Epithelial cell of esophagus (primary cell): ENCODE measurements at places on chromosomes 11 and 22.

GRCh38 chr11:36312611-36313472 is 16.8 kb downstream of the PRR5L start:
- DNase-seq: peak; percentile 69

DNA sequence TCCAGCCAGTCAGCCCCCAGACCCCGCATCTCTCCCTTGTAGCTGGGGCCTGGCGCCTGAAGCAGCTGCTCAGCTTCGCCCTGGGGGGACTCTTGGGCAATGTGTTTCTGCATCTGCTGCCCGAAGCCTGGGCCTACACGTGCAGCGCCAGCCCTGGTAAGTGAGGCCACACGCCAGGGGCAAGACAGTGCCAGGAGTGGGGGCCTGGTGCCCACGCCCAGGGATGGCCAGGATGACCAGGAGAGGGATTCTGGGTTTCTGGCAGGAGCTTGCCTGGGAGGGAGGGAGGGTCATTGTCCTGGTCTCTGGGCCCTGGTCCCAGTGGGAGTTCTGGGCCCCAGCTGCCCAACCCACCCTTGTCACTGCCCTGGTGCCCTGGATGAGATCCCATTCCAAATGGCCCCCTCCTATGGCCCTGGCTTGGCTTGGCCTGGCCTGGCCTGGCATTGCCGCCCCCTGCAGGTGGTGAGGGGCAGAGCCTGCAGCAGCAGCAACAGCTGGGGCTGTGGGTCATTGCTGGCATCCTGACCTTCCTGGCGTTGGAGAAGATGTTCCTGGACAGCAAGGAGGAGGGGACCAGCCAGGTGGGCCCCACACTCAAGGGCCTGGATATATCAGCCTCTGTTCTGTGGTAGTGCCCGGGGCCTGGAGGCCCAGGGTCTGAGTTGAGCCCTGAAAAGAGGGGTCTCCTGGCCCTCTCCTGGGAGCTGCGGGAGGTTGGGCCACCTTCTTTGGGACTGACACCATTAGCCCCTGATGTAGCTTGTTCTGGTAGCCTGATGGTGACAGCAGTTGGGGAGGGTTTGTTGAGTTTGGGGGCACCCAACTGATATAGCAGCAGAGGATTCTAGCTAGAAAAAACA is 3.7 kb downstream of the SLC39A13 start:
- peak; percentile 36 for DNase-seq

- DNase-seq: no peak
Observed at GRCh38 chr11:121418625-121419114, 33.4 kb upstream of the SORL1 start.

GRCh38 chr11:93861808-93862207 is 11.4 kb upstream of the VSTM5 start:
- DNase-seq: no peak

GRCh38 chr22:36977947-36978660 is 41.1 kb downstream of the TST start:
- peak; percentile 85 for DNase-seq

DNA sequence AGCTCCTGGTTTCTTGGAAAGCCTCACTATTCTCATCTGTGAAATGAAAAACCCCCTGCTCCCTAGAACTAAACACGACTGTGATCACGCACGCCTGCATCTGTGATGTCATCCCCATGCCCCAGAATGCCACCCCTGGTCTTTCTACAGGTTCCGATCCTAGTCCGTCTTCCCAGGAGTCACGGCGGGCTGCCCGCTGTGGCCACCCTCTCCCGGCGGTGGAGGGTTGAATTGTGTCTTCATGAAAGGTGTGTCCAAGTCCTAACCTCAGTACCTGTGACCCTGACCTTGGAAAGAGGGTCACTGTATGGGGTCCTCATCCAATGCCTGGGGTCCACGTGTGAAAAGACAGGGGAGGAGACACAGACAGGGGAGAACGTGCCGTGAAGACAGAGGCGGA is 14.4 kb downstream of the OSBPL5 start:
- DNase-seq: no peak

DNA sequence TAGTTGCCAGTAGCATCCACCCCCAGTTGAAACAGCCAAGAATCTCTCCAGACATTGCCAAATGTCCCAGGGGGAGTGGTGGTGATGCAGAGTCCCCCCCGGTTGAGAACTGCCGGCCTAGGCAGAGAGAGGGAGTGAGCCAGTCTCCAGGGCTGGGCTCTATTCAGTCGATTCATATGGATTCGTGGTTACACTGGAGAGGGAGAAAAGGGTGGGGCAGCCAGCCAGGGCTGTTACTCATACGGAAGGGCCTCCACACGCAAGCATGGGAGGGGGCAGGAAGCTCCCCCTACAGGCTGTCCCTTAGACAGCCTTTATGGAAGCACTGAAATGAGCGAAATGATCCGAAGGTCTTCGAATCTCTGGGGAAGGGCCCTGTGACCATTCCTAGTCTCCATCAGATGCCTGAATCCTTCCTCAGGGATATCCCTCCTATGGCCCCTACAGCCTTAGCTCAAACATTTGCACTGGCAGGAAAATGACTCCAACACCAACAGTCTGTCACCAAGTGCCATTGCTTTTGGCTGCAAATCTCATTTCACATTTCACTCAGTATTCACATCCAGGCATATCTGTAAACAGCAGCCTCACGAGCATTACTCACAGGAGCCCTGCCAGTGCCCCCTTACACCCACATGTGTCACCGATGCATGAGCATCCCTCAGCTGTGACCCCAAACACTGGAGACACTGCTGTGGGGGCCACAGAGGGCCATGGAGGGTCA is 18.4 kb upstream of the TLCD5 start:
- DNase-seq: peak; percentile 96

DNA sequence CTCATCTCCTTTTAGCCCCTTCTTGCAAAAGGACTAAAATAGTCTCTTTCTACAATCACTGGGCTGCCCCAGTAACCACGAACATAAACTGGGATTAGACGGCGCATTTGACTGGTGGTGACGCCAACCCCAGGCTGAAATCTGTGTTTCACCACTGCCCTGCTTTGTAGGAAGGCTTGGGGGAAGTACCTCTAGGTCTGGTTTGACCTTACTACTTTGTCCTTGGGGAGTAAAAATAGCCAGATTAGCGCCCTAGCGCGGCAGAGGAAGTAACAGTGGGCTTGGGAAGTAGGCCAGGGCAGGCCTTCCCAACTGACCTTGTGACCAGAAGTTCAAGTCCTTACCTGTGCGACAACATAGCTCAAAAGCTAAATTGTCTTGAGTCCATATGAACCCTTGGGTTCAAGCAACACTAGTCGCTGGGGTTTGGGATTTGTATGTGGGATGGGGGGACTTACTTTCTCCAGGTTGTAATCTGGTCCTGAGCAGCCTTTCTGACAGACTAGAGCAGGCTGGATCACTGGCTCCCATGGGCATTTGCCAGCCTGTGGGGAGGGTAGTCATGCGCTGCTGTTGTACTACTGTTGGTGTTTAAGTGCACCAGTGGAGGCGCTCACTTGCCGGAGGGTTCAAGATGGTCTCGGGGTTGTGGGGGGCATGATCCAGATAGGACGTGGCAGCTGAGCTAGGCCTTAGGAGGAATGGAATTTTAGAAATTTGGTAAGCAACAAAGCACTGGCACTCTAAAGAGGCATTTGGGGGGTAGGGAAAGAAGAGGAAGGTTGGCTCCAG is 953 bp upstream of the PACS1 start:
- peak; percentile 50 for DNase-seq

GRCh38 chr11:12376259-12377081 is 901 bp upstream of the PARVA start:
- DNase-seq: no peak

DNA sequence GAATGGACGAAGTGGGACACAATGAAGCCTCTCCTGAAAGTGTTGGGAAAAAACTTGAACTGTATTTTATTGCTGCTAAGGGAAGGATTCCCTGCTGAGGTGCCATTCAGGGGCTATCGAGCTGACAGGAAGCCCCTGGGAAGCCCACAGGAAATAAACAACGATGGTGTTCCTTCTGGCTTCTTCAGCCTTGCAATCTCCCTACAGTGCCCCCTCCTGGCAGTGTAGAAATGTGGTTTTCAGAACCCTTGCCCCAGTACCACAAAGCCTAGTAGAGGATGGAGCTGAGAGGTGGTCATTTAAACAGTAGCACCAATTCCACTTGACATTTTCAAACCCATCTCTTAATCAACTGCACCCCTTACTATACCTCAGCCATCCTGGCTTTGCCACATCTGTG is 676.7 kb upstream of the ARHGAP42 start:
- DNase-seq: no peak

DNA sequence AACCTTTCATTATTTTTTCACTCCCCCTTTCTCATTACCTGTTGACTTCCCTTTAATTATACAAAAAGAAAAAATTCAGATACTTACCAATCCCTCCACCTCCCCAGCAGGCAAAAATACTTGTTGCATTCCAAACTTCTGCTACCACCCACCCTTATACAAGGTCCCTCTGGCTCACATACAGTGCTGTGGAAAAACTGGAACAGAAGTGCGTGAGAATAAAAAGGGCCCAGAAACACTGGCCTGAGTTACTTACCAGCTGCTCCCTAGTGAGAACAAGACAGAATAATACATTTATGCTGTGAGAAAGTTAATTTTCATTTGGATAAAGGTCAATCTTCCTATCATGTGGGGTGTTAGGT is 46.9 kb upstream of the RAPSN start:
- no peak for DNase-seq

DNA sequence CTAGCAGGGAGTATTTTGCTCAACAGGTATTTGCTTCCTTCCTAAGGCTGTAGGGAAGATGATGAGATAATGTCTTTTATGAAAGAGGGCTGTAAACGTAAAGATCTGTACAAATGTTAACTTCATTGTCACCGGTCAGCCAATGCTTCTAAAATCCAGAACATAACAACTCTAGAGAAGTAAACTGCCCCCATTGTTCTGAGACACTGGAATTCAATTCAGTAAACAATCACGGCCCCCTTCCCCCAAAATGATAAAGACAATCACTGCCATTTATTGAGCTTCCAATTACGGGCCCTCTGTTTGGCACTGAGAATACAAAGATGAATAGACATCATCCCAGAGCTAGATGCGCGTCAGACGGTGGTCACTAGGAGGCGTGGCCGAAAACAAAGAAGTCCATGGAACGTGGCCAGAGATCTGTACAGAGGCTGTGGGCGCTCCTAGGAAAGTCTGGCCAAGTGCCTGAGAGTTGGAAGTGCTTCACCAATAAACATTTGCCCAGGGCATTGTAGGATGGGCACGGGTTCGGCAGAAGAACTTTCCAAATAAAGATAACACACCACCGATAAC is 576 bp downstream of the TMEM258 start:
- peak; percentile 81 for DNase-seq

- no peak for DNase-seq
Observed at GRCh38 chr11:107482234-107482633, 24.6 kb upstream of the CWF19L2 start.

DNA sequence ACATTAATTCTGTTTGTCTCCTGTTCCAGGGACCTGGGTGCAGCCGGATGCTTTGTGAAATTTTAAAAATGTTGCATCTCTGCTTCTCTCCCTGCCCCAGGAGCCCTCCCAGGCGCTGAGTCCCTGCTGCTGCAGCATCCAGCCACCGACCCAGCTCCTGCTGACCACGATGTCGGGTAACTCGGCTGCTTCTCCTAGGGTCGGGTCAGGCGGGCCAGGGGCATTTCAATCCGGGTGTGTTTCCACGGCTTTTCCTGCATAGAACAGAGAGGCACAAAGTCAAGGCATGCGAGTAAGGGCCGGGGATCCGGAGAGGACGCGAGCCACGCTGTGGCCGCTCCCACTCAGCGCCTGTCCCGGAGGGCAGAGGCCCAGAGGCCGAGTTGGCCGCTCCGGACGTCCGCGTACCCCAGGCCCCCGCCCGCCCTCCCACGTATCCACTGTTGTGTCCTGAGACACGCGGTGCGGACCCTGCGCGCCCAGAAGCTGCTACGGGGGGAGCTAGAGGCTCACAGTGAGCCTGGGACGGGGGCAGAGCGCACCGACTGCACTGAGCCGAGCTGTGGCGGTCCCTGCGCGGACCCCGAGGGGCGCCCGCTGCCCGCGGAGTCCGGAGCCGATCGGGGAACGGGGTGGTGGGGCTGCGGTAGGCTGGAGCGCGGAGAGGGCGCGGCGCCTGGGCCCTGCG is at the start of gene POU2AF3:
Gene POU2AF3 (plus strand): TSS at position 134 of the 688 bp plus-strand sequence. CDS start 36 bp downstream, at position 170.
- DNase-seq: no peak

DNA sequence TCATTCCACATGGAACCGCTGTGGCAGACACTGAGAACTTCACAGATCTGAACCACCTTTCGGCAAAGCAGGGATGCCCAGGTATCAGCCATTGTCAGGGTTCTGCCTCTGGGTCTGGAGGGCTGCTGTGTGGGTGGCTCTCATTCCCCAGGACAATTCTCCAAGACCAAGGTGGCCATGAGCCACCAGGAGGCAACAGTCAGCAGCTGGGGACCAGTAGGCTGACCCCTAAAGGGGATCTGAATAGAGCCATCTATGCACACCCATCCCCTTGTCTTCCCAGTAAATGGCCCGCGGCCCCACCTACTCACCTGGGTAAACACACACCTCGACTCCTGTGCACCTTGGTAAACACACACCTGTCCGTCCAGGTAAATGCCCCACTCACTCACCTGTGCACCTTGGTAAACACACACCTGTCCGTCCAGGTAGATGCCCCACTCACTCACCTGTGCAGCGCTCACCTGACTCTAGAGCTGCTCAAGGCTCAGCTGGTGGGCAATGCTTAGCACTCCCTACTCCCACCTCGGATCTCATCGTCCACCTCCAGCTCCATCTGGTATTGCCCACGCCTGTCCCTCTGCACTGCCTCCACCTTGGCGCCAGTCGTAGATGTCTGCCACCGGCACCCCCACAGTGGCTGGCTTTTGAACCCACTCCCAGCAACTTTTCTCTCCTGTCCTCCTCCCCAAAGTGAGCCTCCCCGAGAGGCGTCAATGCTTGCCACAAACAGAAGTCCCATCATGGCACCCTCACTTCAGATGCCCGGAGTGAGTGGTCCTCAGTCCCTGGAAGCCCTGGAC is 10.2 kb downstream of the SLC25A1 start:
- no peak for DNase-seq

DNA sequence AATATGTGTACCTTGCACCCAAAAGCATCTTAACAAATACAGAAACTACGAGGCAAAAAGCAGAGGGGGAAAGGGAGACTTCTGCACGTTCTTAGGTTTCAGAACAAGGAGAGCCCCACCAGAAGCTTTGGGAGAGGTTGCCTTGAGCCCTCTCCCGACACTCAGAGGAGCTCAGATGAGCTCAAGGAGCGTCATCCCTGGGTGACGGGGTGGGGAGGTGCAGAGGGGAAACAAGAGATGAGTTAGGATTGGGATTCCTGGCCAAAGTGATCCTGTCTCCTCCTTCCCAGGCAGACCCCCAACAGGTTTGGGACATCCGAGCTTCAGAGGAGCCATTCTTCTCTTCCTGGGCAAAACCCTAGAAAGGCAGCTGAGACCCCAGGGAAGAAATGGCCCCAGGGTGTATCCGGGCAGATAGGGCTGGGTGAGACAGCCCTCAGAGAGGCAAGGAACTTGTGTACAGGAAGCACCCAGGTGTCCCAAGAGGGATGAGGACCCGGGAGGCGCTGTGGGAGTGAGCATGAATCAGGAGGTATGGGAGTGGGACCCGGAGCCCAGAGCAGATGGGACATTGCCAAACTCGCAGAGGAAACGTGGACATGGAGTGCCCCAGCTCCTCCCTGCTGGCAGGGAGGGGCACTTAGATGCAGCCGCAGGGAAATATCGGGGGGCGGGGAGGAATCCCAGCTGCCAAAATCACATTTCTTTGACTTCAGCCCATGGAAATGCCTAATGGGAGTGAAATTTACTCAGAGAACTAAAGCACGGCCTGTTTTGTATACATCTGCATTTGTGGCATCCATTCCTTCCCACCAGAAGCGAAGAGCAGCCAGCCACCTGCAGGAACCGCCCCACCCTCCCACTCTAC is 12.4 kb downstream of the C1QTNF6 start:
- DNase-seq: no peak
